Pancreas (tissue), 10 donors: ENCODE measurements at places on chromosomes 1 and 21. TPM values are rescaled to one million over a fixed set of nuclear protein-coding genes. Genes with fewer than 3 reads are reported as not detected.

Gene SV2A
- total RNA-seq: 0.35 TPM

Gene F5
- 6.2 TPM for total RNA-seq

Gene TMED5
- 17.5 TPM for total RNA-seq

Gene MMP23B
- 0.46 TPM for total RNA-seq

Gene VPS72
- total RNA-seq: 12.5 TPM

Gene NUP210L
- total RNA-seq: not detected

Gene SPRR2G
- not detected for total RNA-seq

Gene CYP4X1
- total RNA-seq: 3.0 TPM

Gene WLS
- 80.3 TPM for total RNA-seq

Gene FCGR2B
- 4.8 TPM for total RNA-seq

Gene HRNR
- not detected for total RNA-seq

Gene KCNH1
- total RNA-seq: 0.24 TPM

Gene SFN
- 0.29 TPM for total RNA-seq

Gene ASAP3
- 22.4 TPM for total RNA-seq

Gene CCT8
- total RNA-seq: 62.4 TPM

Gene RASSF5
- total RNA-seq: 11.8 TPM

Gene FMO4
- 1.8 TPM for total RNA-seq

Gene HSD3B1
- not detected for total RNA-seq

Gene NID1
- 3.6 TPM for total RNA-seq

Gene KISS1
- total RNA-seq: not detected

Gene DIO1
- not detected for total RNA-seq

Gene PDZK1IP1
- 46.3 TPM for total RNA-seq

Gene PROK1
- not detected for total RNA-seq

Gene MASP2
- not detected for total RNA-seq

Gene SAMD11
- 0.19 TPM for total RNA-seq

Gene KHDC4
- 24.3 TPM for total RNA-seq

Gene TNFRSF9
- total RNA-seq: 0.89 TPM

Gene RNASEL
- 7.0 TPM for total RNA-seq

Gene TTC24
- not detected for total RNA-seq

Gene PEAR1
- 5.6 TPM for total RNA-seq

Gene NT5C1A
- 4.5 TPM for total RNA-seq

Gene LCE6A
- not detected for total RNA-seq

Gene ADAMTS1
- 11.7 TPM for total RNA-seq
